ENCODE measurements at places on chromosomes 2 and 18. TPM values are rescaled to one million over a fixed set of nuclear protein-coding genes. Genes with fewer than 3 reads are reported as not detected.

DNA sequence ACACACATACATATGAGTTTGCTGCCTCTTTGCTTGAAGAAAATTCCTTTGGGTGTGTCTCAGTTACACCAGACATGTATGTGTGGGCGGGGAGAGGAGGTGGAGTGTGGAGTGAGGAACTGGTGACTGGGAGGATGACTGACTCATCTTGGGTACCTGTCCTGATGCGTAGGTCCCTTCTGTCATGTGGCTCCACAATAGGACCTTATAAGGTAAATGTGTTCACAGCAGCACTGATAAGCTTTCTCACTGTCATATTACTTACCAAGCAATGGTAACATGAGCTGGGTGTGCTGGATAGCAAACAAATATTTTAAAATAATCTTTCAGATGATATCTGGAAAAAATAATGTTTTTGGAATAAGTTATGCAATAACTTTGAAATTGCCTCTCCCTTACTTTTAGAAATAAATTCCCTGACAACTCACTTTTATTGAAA, 45.1 kb downstream of the SLC9A2 start:
- ATAC-seq: peak; percentile 87

- peak; percentile 74 for ATAC-seq
Measured at GRCh38 chr2:127024769-127025358, 82.1 kb downstream of the BIN1 start.

Gene AQP12A
- not detected for total RNA-seq

DNA sequence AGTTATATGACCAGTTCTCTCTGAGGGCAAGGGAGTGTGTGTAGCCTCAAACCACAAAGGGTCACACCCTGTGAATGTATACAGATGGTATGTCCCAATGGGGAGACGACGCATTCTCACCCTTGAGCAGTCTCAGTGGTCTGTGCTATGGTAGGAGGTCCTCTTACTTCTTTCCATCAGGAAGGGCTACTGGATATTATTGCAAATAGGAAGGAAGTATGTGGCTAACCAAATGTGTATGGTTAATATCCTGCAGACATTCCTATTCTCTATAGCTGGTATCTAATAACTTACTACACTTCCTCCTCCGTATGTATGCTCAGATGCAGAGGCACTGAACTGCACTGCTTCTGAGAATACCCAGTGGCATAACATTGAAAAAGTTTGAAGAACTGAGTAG, 306.7 kb upstream of the CCDC68 start:
- no peak for ATAC-seq

DNA sequence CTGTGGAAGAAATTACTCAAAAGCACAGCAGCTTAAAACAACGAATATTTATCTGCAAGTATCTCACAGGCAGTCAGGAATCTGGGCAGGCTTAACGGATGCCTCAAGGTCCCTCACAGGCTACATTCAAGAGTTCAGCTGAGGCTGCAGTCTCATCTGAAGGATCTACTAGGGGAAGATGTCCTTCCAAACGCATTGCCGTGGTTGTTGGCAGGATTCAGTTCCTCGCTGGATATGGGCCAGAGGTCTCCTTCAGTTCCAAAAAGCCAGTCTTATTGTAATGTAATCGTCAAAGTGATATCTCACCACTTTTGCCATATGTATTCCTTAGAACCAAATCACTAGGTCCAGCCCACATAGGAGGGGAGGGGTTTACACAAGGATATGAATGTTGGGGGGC, 98.2 kb upstream of the EPAS1 start:
- no peak for ATAC-seq

All from motor neuron (in vitro differentiated cells).